A549 treated with Hydrocortisone at 1 μM for 4 hours (cell line): ENCODE measurements at places on chromosomes 16 and 17. TPM values are rescaled to one million over a fixed set of nuclear protein-coding genes. Genes with fewer than 3 reads are reported as not detected.

OR3A1 gene
- total RNA-seq: not detected in 5 replicates

AHSP gene
- not detected in 5 replicates for total RNA-seq

NGFR gene
- 0.82 to 1.1 TPM (median 0.90 TPM) in 5 replicates for total RNA-seq

IRX5 gene
- total RNA-seq: 1.4 to 2.0 TPM (median 1.9 TPM) in 5 replicates

KRTAP9-8 gene
- total RNA-seq: not detected in 5 replicates

CAPNS2 gene
- total RNA-seq: not detected in 5 replicates

HASPIN gene
- 12.4 to 16.1 TPM (median 12.6 TPM) in 5 replicates for total RNA-seq

HOXB4 gene
- total RNA-seq: 0.09 to 0.16 TPM (median 0.13 TPM) in 5 replicates

ZFP1 gene
- total RNA-seq: 8.9 to 16.7 TPM (median 12.2 TPM) in 5 replicates

CLDN6 gene
- 0.25 to 0.44 TPM (median 0.39 TPM) in 5 replicates for total RNA-seq

SEBOX gene
- total RNA-seq: not detected in 5 replicates

SOST gene
- total RNA-seq: not detected in 5 replicates
